Activated T-cell treated with anti-CD3 and anti-CD28 coated beads, Interleukin-2, amount 50 U/mL, for 1 hour (primary cell): ENCODE measurements at places on chromosomes 7 and 10.

DNA sequence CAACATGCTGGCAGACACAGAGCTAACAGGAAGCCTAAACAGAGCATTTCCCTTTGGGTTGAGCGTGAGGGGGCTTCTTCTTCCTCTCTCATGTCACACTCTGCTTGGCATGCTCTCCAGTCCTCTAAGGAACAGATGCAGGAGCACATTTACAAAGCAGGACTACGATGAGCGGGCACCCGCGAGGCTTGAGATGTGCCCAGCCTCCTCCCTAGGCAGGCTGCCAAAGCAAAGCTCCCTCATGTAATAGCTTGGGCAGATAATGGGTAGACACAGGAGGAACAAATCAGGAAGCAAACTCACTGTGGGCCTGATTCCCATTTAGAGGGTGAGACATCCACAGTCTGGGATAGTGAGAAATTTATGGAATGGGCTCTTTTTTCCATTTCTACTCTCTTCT, 519.1 kb downstream of the NRG3 start:
- no peak for DNase-seq

DNA sequence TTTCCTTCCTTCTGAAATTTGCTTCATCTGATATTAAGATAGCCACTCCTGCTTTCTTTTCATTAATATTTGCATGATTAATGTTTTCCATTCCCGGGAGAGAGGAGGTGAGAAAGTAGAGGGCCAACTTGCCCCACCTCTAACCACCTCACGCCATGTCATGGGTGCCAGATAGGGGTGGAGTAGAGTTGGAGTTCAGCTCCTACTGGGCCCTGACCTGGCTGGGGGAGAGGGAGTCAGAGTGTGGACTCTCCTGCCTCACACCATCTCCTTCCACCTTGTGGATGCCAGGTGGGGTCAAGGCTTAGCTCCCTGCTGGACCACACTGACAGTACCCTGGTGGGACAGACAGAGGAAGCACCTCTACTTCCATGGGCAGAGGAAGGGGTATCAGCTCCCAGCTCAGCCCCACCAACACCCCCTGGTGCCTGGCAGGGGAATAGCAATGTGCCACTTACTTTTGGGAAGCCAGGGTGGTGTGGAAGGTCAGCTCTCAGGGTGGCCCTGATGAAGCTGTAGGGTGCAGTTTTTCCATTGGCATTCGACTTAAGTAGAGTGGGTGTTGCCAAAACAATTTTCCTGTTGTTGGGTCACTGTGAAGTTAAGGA, 28.0 kb downstream of the CHST12 start:
- peak; percentile 51 for DNase-seq

DNA sequence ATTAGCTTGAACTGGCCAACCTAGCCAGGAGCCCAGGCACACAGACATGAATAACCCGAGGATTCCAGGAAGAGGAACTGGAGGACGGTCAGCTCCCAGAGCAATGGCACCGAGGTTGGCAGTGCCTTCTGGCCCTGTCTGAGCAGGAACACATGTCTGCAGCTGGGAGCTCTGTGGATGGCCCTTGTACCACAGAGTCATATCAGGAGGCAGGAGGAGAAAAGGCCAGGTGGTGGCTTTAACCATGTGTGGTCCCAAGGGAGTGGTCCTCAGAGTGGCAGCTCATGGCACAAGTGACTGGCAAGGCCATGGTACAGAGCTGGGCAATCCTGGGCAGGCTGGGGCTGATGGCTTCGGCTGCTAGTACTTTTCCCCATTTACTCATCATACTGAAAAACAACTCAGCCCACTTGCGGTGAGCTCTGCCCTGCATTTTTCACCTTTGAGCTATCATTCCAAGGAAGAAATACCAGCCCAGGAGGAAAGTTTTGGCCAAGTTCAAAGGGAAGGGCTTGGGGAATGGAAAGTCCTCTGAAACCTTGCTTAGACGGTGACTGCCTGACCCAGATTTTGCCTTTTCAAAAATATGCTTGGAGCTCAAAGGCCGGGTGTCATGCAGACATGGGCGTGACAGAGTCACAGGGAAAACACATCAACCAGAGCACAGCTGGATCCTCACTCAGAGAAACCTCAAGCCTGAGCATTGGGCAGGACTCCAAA, 25.7 kb upstream of the LOXL4 start:
- no peak for DNase-seq

DNA sequence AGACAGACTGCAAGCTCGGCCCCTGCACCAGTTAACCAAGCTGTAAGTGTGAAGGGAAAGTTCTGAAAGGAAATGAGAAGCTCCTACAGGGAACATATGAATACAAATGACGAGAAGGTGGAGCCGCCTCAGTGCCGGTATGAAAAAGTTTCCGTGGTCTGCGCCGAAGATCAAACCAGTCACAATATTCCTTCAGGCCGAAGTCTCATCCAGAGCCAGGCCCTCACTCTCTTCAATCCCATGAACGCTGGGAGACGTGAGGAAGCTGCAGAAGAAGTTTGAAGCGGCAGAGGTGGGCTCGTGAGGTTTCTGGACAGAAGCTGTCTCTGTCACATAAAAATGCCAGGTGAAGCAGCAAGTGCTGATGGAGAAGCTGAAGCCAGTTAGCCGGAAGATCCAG, 71.9 kb downstream of the CFAP46 start:
- DNase-seq = no peak

DNA sequence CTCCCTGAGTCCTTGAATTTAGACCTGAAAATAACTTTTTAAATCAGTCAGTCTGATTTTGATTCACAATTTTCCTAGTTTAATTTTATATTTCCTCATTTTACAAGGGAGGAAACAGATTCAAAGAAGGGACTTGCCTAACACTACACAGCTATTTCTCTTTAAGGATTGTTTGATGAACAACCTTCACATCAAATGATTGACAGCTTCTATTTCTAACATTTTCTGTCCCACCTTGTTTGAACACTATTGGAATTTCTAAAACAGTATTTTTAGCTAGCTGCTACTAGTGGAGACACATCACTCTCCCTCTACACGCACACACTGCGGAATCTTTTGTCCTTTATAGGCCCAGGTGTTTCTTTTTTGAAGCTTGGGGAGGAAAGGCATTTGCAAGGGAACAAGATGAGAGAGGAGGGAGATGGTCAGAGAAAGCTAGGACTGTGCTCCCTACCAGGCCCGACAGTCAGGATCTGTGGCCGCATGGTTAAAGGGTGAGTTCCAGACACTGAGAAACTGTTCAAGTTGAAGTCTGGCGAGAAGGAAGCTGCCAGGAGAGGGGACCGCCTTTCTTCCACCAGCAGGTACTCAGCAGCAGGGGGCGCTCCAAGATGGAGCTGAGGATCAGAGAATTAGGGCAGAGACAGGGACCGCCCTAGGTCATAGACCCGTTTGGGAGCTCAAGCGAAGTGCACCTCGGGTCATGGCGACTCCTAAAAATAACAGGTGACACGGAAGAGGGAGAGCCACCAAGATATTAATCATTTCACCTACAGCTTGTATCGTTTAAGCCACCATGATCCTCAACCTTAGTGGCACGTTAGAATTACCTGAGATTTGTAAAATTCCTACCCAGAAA, 49.7 kb downstream of the DNAJC12 start:
- peak; percentile 72 for DNase-seq

GRCh38 chr10:60944058-60944909, at the start of gene RHOBTB1:
TSS of gene RHOBTB1 (minus strand) at chr10:60944185. CDS start at chr10:60911542, 32,643 bp downstream.
- peak; percentile 22 for DNase-seq

DNA sequence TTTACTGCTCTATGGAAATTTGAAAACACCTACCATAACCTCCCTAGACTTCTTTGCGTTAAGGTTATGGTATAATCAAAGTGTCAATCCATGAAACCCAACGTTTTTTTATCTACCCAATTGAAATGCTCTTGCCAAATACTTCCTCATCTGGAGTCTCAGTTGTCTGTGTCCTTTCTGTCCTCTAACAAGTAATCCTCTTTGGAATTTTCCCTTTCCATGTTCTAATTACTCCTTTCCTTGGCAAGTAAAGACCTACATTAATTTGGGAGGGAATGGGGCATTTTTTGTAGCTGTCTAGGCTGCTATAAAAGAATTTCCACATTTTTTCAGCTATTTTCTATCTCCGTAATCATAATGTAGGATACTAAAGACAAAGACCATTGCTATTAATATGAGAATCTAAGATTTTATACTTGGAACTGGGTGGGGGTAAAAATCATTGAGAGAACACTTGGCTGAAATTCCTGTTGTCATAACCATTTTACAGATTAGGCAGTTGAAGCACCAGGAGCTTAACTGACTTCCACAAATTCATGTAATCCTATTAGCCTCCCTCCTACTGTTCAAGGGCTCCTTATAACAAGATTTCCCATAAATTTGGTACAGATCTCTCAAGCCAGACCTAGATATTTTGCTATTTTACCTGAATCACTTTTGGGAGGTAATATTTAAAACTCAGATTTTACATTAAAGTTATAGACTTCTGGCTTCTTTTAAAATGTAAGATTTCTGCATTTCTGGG, 1307.6 kb downstream of the XPNPEP1 start:
- DNase-seq = no peak

DNA sequence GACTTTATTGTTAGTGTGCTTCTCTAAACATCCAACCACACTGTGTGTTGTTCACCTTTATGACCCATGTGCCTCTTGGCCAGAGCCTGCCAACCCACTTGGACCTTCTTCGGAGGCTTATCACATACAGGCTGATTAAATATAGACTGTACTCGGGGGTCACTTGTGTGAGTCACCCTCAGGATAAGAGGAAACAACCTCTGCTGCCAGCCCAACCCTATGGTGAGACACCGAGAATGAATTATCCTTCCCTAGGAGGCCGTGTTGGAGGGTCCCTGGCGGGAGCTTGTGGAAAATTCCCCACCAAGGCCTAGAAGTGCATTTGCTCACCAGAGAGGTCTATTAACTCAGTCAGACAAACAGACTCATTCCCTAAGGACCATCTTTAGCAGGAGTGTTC, 63.0 kb downstream of the FAS start:
- DNase-seq = no peak

GRCh38 chr7:117019786-117020590, 66.7 kb downstream of the ST7 start:
- no peak for DNase-seq

DNA sequence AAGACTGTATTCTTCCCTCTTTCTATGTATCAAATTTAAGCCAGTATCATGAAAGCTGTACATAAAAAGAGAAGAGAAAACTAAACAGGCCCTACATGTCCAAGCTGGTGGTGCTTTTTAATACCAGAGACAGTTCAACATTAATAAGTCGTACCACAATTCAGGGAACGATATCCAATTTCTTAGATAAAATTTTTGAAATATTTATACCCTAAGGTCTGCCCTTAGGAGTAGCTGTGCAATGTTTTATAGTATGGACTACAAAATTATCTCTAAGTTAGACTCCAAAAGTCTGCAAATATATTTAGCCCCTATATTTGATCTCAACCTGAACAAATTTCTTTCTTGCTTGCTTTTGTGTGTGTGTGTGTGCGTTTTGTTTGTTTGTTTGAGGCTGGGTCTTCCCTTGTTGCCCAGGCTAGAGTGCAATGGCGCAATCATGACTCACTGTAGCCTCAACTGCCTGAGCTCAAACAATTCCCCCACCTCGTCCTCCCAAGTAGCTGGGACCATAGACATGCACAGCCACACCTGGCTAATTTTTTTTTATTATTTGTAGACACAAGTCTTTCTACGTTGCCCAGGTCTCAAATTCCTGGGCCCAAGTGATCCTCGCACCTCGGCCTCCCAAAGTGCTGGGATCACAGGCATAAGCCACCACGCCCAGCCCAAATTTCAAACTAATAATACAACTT, 13.2 kb downstream of the ARHGAP19 start:
- DNase-seq = no peak

GRCh38 chr10:88154596-88155250, 291.3 kb downstream of the PTEN start:
- no peak for DNase-seq

DNA sequence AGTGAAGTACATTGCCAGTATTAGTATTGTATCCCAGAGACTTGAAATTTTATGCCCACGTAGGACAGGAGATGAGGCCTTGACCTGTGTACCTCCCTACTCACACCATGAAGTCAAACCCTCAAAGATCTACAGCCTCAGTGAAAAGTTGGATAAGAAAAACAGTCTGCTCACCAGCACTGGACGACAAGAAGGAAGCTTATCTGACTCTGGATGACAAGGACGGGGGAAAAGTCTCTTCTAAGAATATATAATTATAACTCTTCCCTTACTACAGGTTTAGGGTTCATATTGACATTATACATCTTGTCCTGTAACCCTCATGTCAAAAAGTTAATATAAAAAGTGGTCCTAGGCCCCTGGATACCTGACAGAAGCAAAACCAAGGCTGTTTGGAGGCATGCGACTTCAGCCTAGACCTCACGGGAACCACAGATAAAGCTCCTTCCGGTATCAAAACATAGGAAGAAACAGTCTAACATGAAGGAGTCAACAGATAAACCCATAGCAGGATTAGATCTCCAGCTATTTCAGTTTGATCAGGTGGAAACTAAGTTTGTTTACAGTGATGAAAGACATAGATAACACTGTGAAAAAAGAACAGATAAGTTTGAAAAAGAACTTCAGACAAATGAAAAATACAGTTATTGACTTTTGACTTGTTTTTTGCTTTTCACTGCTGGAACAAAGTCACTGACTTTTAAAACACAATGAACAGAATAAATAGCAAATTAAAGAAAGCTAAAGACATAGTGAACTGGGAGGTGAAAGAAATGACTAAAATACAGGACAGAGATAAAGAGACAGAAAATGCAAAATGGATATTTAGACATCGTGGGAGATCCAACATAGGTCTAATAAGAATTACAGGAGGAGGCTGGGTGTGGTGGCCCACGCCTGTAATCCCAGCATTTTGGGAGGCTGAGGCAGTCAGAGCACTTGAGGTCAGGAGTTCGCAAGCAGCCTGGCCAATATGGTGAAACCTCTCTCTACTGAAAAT, 145.9 kb downstream of the PHTF2 start:
- DNase-seq = no peak
